NCI-H2171 (cell line): ENCODE measurements at places on chromosomes 13 and 19.

- no peak for DNase-seq
Observed at GRCh38 chr19:57438925-57439324, 3.8 kb downstream of the ZNF749 start.

- DNase-seq = no peak
Observed at GRCh38 chr19:8307400-8307964, 676 bp downstream of the CD320 start.

GRCh38 chr13:100163375-100163774 lies 74.5 kb downstream of the PCCA start:
- no peak for DNase-seq

- DNase-seq = no peak
Observed at GRCh38 chr13:60562096-60562780, 165.2 kb downstream of the TDRD3 start.

DNA sequence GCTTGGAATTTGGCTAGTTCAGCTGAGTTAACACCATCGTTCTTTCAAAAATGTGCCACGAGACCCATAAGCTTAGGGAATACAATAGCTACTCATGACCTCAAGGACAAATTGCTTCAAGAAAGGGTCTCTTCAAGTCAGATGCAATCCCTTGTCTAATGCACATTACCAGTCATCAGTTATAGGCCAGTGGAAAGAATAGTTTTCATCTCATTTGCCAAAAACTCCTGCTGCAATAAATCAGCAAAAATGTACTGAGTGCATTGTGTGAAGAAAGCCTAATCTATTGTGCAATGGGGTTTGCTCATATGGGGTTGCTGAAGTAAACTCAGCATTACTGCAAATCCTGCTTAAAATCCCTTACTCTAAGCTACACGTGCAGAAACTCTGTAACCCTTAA lies 208.3 kb upstream of the NBEA start:
- no peak for DNase-seq

- no peak for DNase-seq
Observed at GRCh38 chr19:16365300-16365996, 40.8 kb downstream of the KLF2 start.

GRCh38 chr13:71979616-71980015 lies 112.6 kb upstream of the DACH1 start:
- no peak for DNase-seq

DNA sequence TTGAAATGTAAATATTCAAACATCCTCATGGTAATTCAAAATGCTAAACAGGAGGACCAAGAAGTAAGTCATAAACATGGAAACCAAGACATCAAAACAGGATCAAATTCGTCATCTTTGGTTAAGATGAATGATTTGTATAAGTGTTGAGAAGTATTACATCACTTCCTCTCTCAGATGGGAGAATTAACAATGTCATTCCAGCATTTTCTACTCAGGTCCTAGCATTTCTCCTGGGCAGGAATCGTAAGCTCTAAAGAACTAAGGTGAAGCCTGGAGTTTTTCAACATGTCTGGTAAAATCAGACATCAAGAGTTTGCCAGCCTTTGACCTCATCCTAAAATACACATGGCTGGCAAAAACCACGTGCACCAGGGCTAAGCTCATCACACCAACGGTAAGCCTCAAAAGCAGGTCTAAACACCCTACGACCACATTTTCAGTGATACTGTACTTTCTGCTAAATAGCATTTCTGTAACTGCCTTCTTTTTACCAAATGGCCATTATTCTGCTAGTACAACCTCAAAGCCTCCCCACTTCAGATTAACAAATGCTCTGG lies 24.8 kb downstream of the RANBP3 start:
- no peak for DNase-seq

DNA sequence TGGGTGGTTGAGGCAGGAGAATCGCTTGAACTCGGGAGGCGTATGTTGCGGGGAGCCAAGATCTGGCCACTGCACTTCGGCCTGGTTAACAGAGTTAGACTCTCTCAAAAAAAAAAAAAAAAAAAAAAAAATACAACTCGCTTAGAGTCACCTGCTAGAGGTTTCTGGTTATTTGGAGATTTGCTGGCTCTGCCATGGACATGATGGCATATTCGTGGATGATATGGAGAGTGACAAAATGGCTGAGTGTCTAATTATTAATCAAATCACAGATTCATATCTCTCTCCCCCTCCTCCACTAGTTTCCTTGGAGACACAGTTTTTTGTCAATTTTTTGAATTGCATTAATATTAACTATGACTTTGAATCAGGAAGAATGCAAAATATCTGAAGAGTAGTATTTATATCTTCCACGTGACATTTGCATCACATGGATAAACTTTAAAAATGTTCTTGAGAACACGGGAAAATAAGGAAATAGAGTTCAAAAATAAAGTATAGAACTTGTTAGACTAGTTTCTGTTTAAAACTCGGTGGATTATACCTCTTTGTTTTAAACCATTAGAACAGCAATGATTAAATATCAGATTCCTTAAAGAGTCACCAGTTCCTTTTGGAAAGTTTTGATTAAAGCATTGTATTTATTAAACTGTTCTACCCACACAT lies 47.8 kb downstream of the KLF5 start:
- no peak for DNase-seq

DNA sequence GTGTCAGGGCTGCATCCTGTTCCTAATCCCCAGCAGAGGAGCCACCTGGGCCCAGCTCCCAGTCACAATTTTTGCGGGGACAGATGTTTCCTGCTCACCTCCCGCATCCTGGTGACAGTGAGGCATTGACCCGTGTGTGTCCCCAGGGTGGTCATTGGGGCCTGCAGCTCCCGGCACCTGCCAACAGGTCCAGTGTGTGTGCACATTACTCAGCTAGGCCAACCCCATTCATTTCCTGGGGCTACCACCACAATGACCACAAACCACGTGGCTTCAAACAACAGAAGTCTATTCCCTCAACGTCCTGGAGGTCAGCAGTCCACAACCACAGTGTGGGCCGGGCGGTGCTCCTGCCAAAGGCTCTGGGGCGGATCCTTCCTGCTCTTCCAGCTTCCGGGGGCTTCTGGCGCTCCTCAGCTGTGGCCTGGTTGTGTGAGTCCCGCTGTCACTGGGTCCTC lies 11.9 kb upstream of the F2RL3 start:
- DNase-seq = no peak

GRCh38 chr13:33033986-33034385 lies 17.8 kb downstream of the KL start:
- no peak for DNase-seq

DNA sequence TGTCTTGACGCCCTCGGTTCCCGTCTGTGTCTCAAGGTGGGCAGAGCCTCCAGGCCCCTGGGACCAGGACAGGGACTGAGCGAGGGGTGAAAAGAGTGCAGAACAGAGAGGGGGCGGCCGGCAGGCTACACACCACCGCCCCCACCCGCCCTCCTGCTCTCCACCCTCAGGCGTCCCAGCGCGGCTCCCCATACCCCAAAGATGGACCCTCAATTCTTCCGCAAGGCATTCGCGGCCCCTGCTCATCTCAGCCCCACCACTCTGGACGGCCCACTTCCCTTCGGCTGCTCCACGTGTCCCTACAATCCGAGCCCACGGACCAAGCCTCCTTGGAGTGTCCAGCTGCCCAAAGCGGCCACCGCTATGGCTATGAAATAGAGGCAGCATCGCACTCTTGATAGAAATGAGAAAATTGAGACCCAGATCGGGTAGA lies 1.8 kb downstream of the KLF16 start:
- no peak for DNase-seq

DNA sequence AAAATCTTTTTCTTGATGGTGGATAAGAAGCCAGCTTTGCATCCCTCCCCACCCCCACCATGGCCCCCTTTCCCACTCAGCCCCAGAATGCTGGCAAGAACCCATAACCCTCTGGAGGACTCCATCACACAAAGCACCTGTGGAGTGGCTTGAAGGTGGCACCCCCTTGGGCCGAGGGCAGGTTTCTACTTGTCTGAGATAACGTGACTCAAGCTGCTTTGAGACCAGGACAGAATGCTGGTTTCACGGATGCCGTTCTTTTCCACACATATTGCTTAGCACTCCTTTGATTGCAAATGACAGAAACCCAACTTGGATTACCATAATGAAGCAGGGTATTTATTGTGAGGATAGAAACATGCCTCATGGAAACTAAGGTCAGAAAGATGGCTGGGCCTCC lies 82.2 kb downstream of the LACC1 start:
- no peak for DNase-seq

DNA sequence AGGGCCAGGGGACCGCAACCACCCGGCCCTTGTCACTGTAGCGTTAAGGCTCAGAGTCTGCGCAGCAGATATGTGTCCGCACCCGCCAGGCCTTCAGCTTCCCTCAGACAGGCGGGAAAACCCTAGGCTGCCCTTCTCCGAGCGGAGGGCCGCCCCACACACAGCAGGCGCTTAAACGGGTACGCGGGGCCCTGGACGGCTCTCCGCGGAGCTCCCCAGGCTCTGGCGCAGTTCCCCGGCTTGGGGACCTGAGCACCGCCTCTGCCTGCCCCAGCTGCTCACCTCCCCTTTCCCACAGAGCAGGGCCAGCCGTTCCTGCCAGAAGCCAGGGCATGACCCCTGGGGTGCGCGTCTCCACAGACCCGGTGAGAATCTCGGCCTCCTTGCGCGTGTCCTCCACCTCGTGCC lies 593 bp downstream of the ZNF135 start:
- DNase-seq = peak; percentile 16

- DNase-seq = no peak
Observed at GRCh38 chr19:55092423-55093318, 17.0 kb downstream of the EPS8L1 start.
